Coronary artery (tissue), 2 donors: ENCODE measurements at places on chromosomes 5 and 9.

- DNase-seq, result no peak
Measured at GRCh38 chr5:39661026-39661779, 236.4 kb upstream of the DAB2 start.

DNA sequence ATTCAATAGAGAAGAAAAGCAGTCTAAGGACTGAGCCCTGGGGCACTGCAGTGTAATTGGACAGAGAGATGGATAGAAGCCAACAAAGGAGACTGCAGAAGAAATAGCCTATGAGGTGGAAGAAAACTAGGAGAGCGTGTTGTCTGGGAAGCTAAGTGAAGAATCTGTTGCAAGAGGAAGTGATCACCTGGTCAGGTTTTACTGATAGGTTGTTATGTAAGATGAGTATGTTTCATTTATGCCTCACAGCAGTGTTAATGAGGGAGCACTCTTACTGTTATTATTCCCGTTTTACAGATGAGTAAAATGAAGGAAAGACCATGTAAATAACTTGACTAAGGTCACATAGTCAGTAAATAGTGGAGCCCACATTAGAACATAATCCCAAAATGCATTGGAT, 80.0 kb upstream of the GRHPR start:
- no peak for DNase-seq

- no peak for DNase-seq
Measured at GRCh38 chr9:28779243-28779642, 1206.0 kb upstream of the C9orf72 start.

GRCh38 chr9:115914291-115914690, 239.3 kb upstream of the PAPPA start:
- no peak for DNase-seq

DNA sequence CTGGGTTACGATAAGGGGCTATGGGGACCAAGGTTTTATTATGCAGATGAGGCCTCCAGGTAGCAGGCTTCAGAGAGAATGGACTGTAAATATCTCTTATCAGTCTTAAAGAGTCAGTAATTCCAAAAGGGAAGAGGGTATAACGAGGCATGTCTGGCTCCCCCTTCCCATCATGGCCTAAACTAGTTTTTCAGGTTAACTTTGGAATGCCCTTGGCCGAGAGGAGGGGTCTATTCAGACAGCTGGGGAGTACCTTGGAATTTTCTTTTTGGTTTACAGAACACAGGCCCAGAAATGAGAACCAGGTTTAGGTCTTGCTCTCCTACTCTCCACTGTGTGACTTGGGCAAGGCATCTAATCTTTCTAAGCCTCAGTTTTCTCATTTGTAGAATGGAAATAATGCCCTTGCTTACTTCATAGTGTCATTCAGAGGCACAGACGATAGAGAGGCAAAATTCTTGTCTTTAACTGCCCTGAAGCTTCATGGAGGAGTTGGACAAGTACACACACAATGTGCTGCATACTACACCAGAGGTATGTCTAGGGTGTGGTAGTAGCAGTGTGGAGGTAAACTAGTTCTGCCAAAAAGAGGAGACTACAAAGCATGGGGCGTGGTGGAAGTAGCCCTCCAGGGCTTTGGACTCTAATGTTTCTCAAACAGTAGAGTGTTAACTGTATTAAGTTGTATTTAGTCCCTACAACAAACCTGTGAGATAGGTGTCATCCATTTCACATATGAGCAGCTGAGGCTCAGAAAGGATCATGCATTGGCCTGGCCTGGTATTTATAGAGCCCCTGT, 45.5 kb downstream of the IRF1 start:
- no peak for DNase-seq

DNA sequence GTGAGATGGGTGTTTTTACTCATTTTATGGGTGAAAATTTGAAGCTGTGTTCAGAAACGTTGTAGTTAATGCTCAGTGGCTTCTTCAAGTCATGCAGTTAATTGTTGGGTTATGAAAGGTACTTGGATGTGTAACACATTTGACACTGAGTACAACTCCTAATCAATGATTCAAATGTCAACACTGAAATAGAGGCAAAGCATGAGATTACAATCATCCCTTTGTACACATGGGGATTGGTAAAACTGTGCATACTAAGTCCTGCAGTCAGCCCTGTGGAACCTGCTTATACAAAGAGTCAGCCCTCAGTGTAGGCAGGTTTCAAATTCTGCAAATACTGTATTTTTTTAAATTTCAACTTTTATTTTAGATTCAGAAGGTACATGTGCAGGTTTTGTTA, 3.3 kb downstream of the ABLIM3 start:
- DNase-seq, result no peak

DNA sequence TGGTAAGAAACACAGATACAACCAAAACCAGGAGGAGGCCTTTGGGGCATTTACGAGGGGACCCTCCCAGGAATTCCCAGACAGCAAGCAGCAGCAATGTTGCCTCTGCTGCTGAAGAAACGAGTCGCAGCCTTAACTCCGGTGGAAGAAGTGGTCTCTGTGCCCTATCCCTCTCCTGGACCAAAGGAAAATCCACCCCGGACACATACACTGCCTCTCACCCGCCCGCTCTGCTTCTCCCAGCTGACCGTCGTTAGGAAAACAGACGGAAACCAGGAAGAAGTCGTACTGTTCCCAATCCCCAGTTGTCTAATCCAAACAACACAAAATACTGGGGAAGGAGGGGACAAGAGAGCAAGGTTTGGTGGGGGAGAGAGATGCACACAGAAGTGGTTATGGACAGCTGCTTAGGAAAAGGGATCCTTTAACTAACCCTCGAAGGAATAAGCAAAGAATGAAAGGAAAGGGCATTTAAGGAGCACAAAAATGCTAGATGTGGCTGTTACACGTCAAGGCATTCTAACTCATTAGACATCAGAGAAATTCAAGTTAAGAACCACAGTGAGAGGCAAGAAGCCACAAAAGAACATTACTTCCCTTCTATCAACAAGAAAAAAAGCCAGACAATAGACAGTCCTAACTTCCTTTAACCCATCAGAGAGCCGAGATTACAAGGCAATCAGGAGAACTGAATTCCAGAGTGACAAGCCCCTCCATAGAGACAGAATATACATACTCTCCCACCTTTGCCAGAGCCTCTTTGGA, 71.9 kb downstream of the ACTL7B start:
- DNase-seq, result no peak

DNA sequence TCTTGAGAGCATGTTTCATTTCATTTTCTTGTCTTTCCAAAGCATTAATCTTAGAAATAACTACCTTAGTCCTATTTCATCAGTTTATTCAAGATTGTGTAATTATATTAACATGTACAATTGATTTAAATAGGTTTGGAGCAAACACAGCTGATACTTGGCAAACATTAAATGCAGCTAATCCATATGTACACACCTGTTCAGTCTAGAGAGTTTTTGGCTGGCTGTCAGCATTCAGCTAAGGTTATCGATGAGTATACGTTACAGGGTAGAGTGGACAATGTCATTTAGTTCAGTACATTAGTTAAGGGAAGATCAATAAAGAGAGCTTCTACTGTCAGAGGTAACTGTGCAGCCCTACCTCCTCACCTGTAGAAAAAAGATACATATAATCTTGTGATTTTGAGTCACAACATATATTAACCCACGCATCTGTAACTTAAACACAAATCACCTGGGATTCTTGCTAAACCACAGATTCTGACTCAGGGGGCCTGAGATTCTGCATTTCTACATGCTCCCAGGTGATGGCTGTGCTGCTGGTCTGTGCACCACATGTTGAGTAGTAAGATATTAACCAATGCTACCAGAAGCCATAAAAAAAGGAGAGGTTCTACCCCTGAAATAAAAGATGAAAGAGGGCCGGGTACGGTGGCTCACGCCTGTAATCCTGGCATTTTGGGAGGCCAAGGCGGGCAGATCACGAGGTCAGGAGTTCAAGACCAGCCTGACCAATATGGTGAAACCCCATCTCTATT, 34.1 kb upstream of the PCA3 start:
- no peak for DNase-seq

DNA sequence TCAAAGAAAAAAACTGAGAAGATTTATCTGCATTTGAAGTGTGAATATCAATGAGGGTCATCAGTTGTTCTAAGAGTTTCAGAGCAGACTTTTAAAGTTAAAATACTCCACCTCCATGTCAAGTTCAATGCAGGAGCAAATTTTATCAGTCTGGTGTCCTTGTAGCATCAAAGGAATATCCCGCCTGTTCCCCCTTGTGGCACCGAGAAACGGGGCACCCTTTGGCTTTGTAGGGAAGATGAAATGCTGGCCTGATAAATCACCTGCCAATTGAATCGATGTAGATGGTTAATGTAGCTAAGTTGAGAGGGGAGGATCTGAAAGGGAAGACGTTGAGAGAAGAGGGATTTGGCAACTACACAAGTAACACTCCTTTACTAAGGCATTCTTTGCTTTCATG, 714.5 kb downstream of the EFNA5 start:
- DNase-seq, result no peak

GRCh38 chr5:131297886-131298285, 34.0 kb downstream of the CDC42SE2 start:
- DNase-seq, result no peak

- no peak for DNase-seq
Measured at GRCh38 chr9:71592400-71592799, 175.9 kb downstream of the CEMIP2 start.

DNA sequence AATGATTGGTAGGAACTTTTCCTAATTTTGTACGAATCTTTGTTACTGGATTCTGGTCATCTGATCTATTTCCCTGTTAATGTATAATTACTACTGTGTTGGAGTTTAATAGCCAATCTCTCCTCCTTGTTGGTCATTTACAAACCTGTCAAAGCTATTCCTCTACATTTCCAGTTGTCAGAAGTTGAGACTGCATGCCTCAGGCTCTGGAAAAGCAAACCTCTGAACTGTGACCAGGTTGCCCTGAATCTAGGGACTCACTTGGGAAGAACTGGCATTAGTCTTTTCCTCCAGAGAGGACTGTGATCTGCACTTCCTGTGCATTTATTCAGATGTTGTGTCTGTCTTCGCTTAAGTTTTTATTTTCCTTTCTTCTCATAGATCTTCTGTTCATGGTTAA, 16.1 kb downstream of the PDLIM4 start:
- no peak for DNase-seq

GRCh38 chr5:132883261-132883834, 9.9 kb downstream of the LEAP2 start:
- no peak for DNase-seq

- DNase-seq, result no peak
Measured at GRCh38 chr5:100469767-100470166, 65.4 kb upstream of the FAM174A start.

- DNase-seq, result no peak
Measured at GRCh38 chr5:53900677-53901076, 340.2 kb downstream of the NDUFS4 start.

DNA sequence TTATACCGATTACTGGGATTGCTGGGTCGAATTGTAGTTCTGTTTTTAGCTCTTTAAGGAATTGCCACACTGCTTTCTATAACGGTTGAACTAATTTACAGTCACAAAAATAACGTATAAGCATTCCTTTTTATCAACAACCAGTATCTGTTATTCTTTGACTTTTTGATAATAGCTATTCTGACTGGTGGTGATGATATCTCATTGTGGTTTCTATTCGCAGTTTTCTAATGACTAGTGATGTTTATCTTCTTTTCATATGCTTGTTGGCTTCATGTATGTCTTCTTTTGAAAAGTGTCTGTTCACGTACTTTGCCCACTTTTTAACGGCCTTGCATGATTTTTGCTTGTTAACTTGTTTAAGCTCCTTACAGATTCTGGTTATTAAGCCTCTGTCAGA, 74.4 kb downstream of the FAM174A start:
- DNase-seq, result no peak

DNA sequence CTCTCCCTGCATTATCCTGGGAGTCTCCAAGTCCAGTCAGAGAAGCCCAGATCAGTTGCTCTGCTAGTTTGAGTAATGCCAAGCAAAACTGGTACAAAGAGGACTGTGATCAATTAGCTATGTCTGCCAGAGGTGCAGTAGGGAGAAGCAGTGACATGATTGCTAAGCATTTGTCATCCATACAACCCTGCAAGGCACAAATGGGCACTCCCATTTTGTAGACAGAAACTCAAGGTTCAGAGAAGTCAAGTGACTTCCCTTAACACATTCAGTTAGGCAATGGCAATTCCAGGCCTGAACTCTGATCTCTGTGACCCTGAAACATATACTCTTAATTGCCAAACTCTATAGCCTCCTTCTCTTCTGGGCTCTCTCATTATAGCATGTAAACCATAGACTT, 34.0 kb downstream of the NDST1 start:
- DNase-seq, result no peak

DNA sequence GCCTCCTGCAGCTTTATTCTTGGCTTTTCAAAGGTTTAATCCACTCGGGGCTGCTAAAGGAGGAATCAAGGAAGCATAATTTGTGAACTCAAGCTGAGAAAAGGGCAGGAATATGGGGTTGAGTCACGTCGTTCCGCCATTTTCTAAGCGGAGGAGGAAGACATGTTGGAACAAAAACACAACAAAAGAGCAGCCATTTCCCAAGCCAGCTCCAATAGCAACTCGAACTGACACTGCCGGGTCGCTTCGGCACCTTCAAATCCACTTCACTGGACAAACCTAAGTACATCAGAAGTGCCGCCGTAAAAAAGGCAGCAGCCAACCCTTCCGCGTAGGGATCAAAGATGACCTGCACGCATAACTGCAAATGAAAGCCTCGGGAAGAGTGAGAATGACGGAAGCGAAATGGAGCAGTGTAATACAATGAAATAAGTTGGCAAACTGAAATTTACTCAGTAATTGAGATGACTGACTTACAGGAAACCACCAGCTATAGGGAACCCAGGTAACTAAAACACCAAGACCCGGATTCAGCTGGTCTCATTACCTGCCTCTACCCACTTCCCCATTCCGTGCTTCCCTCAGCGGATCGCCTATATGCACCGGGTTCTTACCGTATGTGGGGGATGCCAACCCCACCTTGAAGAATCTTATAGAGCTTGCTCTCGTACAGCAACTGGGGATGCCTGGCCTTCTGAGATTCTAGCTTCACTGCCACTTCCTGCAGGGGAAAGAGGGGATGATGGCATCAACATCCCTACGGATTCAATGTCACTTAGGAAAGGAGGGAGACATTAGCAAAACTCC, 1.6 kb downstream of the CSNK1A1 start:
- peak; percentile 77 for DNase-seq

DNA sequence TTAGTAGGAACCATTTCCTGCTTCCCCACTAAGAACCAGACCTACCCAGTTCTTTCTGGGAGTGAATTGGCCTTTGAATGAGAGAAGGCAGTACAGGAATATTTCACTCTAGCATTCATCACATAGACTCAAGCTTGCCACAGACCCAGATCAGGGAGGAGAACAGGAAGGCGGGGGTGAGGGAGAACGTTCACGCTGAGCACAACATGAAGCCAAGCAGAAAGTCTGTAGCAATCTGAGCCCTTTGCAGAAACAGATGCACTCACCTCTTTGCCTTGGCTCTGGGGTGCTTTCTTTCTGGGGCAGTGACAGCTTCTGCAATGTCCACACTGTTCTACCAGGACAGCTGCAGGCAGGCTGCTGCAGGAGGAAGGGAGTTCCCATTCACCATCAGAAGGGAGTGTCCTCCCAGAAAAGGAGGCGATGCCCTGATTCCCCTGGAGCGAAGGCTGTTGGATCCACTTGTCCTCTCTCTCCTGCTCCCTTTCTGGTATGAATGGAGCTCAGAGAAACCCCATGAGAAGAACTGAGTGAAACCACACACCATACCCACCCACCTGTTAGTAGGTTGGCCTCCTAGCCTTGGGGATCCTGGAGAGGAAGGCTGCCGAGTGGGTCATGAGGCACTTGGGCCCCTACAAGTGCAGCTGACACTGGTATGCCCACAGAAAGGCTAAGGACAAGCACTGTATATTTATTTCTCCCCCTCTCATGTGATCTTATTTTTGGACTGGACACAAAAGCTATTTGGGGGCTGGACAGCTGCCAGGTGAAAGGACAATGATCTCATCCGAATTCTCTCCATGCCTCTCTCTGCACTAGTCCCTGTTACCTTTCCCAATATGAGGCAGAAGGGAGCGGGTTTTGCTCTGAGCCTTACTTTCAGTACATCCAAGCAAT, 11.7 kb upstream of the FGF1 start:
- peak; percentile 88 for DNase-seq
